ENCODE measurements at places on chromosomes 4 and X.

DNA sequence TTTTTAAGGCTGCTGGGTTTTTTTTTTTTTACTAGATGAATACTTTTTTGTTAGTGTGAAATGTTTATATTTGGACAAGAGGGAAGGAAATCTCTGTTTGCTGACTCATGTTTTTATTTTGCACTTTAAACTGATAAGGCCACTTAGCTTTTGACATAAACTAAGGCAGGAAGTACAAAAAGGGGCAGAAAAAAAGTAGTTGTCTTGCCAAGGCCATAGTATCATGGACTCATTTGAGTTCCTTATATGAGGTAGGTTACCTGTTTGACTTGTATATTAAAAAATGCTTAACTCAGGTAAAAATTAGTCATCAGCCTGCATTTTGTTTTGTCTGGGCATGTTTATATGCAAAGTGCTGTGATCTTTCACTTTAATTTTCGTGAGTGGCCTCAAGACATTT, 26.0 kb downstream of the SMAD1 start:
- no peak for DNase-seq

DNA sequence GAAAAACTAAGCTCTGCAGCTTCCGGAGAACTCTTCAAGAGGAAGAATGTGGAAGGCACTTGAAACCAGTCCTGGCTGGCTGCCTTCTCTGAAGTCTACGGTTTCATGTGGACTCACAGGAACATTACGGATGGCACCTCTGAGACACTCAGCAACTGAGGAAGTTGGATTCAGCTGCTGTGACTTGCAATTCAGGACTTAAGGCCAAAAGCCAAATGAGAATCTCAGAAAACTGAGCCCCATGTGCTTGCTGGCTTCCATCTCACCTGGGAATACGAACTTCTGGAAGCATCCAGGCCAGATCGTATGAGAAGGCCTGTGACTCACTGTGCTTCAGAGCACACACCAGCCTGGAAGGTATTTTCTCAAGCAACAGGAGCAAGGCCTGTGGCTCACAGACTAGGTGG, 107.8 kb upstream of the GPC4 start:
- no peak for DNase-seq

GRCh38 chr4:104501290-104501689, 6.6 kb upstream of the CXXC4 start:
- no peak for DNase-seq

DNA sequence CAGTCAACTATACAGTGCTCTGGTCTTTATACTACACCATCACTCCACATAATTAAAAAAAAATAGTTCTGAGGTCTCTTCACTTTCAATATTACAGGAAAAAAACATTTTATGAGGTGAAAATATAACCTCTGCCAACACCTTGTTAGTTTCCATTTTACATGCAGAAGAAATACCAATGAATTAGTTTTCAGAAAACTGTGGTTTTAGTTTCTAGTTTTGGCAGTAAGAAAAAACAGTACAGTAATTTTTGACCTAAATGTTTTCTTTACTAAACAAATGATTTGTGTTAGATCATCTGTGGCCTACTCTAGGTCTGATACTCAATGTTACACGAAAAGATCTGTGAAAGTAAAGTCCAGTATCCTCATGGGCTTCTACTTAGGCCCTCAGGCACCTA, 10.0 kb downstream of the SULT1E1 start:
- DNase-seq = no peak

DNA sequence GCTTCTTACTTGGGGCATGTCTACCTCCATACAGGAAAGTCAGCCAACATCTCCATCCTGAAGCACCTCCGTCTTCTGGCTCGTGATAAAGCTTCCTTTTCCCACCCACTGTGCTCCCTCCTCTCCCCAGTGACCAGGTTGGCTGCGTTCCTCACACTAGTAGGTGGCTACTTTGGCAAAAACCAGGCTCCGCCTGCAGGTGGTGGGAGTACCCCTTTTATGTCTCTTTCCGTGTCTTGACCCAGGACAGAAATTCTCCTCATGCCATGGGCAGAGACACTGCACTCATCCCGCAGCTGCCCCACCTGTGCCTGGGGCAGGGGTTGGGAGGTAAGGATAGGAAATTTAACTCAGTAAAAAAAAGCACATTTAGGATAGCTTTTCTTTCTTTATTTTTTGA, 50.9 kb downstream of the ENPP6 start:
- DNase-seq = no peak

DNA sequence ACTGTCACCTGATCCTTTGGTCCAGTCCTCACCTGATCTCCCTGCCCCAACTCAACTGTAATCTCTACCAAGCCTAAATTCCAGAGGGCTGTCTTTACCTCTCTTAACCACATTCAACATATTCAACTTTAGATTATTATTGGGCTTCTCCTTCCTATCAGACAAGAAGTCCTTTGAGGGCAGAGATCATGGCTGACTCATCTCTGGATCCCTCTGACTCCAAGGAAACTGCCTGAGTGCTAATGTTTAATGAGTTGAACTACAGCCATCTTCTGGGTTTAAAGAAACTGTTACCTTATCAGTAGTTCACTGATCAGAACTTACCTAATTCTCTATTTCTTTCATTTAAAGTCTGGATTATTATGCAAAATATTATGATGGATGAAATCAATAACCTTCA, 135.7 kb downstream of the GPC3 start:
- no peak for DNase-seq

- DNase-seq = no peak
Measured at GRCh38 chr4:37549041-37549440, 137.1 kb downstream of the RELL1 start.

GRCh38 chrX:14832586-14832985, 40.3 kb downstream of the FANCB start:
- DNase-seq = no peak

GRCh38 chr4:7937006-7937405, 2.7 kb downstream of the AFAP1 start:
- peak; percentile 20 for DNase-seq

- no peak for DNase-seq
Measured at GRCh38 chr4:99084595-99084994, 4.0 kb downstream of the ADH5 start.

DNA sequence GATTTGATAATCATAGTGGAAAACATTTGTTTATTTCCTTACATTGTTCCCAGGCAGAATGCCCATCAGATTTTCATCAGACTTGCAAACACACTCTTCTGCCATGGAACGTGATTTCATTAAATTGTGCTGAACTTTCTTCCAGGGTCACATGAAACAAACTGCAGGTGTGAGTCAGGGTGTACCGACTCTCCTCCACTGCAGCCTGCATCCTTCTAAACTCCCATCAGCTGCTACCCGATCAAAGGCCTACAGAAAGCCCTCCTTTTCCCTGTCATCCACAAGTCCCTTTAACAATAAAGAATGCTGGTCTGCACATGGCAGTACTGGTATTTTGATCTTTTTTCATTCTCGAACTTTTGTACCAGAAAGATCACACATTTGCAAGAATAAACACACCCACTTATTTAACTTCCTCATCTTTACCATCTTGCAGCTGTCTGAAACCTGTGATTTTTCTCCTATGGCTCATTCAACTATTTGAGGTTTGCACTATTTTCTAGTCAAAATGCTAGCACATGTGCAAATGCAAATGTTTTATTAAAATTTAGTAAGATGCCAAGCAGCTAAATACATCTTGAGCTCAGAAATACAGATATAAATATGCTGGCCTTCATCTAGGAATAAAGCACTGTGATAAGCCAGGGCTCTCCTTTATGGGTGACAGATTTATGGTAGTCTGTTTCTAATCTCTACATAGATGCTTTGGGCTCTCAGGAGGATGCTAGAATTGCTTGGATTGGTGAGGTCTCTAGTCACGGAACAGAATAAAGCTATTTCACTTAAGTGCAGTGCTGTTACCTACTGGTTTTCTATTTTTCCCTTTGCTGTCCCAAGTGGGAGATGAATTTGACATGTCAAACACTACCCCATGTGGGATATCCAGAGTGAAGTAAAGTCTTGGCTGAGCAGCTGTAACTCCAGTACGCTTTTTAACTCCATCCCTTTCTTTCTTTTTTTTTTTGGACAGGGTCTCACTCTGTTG, 25.8 kb upstream of the ARHGAP24 start:
- DNase-seq = no peak

DNA sequence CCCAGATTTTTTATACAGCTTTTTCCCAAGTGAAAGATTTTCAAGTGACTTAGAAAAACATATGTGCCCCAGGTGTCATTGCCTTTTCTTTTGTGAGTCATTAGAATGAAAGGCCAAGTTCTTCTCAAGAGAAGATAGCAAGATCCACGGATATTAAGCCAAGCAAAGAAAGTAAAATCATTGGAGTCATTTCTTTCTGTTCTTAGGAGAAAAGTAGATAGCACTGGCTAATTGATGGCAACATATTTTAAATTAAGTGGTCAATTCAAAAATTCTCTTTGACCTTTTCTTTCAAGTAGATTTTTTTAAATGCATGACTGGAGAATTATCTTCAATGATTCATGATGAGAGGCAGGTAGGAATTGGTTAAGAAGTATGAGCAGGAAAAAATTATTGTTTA, 94.4 kb downstream of the HHIP start:
- DNase-seq = no peak

DNA sequence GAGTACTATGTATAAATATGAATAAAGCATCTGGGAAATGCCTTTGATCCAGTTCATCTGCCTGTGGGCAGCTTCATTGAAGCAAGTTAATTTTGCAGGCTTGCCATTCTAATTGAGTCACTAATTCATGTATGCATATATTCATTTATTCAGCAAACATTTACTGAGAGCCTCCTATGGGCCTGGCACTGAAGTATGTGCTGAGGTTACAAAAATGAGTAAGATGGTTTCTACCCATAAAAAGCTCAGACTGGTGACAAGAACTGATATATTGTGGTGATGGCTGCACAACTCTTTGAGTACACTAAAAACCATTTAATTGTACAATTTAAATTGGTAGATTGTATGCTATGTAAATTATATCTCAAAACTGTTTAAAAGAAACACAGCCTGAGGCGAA, 1.1 kb upstream of the MRPL1 start:
- DNase-seq = no peak

DNA sequence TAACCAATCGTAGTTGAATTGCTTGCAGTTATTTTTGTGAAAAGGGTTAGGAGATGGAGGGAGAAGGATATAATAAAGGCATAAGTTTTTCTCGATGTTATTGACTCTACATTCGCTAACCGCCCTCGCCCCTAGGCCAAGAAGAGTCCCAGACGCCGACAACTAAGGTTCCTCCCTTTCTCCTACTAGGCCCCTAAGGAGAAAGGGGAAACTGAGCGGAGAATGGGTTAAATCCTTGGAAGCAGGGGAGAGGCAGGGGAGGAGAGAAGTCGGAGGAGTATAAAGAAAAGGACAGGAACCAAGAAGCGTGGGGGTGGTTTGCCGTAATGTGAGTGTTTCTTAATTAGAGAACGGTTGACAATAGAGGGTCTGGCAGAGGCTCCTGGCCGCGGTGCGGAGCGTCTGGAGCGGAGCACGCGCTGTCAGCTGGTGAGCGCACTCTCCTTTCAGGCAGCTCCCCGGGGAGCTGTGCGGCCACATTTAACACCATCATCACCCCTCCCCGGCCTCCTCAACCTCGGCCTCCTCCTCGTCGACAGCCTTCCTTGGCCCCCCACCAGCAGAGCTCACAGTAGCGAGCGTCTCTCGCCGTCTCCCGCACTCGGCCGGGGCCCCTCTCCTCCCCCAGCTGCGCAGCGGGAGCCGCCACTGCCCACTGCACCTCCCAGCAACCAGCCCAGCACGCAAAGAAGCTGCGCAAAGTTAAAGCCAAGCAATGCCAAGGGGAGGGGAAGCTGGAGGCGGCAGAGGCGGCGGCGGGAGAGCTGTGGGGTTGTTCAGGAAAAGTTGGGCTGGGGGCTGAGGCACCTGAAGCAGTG, 5.9 kb downstream of the ATOH1 start:
- no peak for DNase-seq

DNA sequence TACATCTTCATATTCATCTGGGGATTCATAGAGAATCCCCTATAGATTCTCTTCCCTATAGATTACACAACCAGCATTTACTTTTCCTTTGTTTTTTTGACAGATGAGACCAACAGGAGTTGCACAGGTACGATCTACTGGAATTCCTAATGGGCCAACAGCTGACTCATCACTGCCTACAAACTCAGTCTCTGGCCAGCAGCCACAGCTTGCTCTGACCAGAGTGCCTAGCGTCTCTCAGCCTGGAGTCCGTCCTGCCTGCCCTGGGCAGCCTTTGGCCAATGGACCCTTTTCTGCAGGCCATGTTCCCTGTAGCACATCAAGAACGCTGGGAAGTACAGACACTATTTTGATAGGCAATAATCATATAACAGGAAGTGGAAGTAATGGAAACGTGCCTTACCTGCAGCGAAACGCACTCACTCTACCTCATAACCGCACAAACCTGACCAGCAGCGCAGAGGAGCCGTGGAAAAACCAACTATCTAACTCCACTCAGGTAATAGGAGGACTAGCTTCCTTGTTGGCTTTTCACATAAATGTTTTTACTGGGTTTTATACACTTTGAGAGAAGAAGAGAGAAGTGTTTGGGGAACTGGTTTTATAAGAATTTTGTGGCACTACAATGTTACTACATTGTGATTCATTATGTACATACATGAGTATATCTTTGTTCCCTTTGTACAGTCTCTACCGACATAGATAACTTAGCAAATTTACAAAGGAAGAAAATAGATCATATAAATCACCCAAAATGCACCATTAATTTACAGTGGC, 137.2 kb downstream of the DIPK2B start:
- DNase-seq = no peak

DNA sequence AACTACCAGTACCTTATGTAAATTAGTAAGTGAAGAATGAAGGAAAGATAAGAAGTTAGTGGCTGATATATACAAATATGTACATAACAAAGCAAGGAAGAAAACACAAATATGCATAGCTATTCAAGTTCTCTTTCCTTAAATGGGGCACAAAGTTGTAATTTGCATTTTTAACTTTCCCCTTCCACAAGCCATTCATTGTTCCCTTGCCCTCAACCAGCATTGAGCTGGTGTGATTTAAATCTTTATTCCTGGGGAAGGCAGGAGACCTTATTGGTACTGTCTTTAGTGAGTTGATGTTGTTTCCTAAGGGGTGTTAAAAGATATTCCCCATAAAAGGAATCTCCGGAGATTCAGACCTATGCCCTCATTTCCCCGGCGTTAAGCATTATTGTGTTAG, 735.3 kb downstream of the PCDH18 start:
- DNase-seq = no peak

- DNase-seq = no peak
Measured at GRCh38 chrX:73076838-73077237, 2.5 kb downstream of the PABPC1L2A start.

DNA sequence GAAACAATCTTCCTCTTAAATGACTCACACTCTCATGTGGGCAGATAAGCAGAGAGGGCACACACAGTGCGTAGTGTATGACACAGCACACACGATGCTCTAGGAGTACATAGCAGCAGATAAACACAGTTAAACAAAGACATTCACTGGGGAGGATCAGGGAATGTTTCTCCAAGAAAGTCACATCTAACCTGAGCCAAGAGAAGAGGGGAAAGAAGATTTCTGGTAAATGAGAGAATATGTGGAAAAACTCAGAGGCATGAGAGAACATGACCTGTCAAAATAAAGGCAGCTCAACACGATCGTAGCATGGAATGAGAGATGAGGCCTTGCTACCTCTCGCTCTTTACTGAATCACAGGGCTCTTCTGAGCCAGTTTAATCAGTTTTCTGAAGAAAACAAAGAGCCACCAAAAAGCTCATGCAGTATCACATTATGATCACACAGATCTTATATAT, 251.0 kb downstream of the ANK2 start:
- no peak for DNase-seq
